ENCODE measurements at places on chromosomes 1 and 21.

- no peak for DNase-seq
These were observed 47.1 kb downstream of the CTH start for GRCh38 chr1:70458131-70458530.

- DNase-seq = no peak
These were observed 13.5 kb downstream of the LRRN2 start for GRCh38 chr1:204672069-204672468.

- DNase-seq = no peak
These were observed 144.1 kb downstream of the TNR start for GRCh38 chr1:175599212-175599705.

GRCh38 chr21:43971201-43971991, 40.7 kb upstream of the TRAPPC10 start:
- no peak for DNase-seq

DNA sequence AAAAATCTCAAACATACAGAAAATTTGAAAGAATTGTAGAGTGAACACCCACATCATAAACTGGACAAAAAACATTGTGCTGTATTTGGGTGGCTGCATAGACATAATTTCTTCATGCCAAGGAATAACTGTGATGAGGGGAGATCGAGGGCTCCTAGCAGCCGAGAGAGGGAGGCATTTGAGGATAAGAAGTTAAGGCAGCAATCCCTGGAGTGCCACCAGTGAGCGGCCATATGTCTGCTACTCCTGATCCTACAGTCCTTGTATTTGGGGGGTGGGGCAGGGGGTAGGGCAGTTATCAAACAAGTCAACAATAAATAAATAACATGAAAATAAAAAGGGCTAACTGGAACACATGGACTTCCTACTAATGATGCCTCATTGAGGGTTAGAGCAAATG, 54.5 kb downstream of the ATP5PO start:
- DNase-seq = no peak

DNA sequence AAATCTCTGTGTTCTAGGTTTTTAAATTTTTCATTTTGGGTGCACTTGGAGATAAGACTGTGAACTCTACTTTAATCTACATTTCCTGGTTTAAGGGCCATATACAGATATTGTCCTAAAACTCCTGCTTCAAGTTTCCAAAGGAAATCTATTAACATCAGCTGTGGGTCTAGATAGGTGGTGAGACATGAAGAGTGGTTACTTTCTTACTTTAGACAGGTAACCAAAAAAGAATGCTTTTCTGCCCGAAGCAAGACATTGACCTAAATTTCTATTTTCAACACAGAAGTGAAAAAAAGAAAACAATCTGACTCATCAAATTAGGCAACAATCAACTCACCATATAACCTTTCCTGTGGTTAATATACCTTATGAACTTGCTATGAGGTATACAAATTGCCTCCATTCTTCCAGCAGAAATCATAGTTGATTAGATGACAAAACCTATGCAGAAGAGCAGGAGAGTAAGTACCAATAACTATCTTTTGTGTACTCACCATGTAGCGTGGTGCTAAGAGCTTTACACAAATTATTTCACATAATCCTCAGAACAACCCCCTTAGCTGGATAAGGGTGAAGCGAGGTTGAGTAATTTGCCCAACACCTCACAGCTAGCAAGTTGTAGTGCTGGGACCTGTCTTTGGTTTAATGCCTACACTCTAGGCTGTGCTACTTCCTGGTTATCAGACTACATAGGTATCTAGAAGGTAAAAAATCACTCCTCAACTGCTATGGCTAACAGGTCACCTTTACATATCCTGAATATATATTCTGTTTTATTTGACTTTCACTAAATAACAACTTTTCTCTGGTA, 23.4 kb upstream of the PTPN14 start:
- DNase-seq = no peak

DNA sequence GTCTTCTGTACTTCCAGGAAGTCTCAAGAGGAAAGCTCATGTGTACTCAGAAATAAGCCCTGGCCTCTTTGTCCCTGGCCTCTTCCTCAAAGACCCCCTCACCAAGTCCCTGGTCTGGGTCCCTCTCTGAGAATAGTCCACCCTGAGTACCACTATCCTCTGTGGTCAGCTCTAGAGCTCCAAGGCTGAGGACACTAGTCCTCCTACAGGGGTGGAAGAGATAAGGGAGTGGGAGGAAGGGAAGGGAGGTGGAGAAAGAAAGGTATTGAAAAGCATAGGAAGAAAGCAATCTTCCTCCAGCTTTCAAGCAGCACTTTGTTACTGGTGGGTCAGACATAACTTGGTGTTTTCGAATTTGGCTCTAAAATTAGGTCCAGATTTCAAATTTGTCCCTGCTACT, 181.4 kb downstream of the NRIP1 start:
- DNase-seq = no peak

DNA sequence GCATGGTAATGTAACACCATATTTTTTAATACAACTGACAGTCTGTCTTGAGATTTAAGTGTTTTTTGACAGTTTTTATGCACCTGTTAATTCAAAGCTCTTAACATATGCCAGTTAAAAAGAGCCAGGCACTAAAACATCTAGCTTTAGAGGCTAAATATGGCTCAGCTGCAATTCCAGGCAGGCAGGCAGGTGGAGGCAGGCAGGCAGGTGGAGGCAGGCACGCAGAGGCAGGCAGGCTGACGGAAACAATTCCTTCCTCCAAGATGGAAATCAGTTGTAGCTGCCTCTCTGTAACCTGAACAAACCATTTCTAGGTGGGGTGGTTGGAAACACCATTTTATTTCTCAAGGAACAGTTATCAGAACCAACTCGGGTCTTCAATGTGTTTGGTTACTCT, 51.2 kb downstream of the GORAB start:
- no peak for DNase-seq

DNA sequence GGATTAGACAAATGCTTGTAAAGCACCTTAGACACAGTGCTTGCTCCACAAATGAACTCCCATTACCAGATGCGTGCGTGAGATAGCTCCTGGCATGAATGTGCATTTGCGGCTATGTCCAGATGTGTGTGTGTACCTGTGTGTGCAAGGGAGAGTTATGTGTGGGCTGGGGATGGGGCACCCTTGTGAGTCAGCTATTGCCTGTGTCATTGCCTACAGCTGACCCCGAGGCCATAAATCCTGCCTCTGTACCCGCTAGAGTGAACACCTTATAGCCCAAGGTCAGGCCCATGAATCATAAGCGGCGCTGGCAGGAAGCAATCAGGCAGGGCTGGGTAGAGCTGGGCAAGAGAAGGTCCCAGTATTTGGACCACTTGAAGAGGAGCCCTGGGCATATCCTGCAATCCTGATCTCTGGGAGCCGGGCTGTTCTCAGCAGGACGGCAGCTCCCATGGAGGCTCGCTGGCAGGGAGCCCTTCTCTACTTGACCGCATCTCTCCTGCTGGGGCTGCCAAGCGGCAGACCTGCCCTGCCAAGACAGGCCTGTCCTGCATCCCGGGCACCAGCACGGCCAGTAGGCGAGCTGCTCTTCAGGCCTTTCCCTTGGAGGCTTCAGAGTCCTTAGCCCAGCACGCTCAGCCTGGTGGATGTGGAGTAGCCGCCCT, 86.4 kb downstream of the TMEM53 start:
- no peak for DNase-seq

GRCh38 chr1:168963601-168964000, 142.9 kb upstream of the ATP1B1 start:
- no peak for DNase-seq

- DNase-seq = no peak
These were observed 11.1 kb upstream of the CD48 start for GRCh38 chr1:160722726-160723125.

GRCh38 chr1:72623299-72623708, 341.0 kb upstream of the NEGR1 start:
- DNase-seq = no peak

DNA sequence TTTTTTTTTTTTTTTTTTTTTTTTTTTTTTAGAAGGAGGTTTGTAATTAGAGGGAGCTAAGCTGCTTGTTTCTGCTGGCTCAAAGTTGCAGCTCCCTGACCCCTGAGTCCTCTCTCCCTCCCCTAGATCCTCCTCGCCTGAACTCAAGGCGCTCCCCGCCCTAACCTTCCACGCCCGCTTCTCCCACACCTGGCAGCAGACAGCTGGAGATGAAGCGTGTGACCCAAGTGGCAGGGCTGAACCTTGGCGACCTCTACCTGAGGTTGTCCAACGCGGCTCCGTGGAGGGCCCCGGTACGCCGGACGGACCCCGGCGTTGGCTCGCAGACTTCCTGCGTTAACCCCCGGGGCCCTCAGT, 795 bp downstream of the NGF start:
- no peak for DNase-seq

- no peak for DNase-seq
These were observed 16.7 kb upstream of the LYST start for GRCh38 chr1:235883261-235883927.

- DNase-seq = no peak
These were observed 47.9 kb upstream of the TSPAN2 start for GRCh38 chr1:115137191-115137590.

GRCh38 chr1:110003747-110004428, 19.3 kb downstream of the AHCYL1 start:
- DNase-seq = no peak

GRCh38 chr1:39654291-39654690, 14.8 kb upstream of the HEYL start:
- DNase-seq = no peak

- DNase-seq = no peak
These were observed 86.2 kb upstream of the IRF2BP2 start for GRCh38 chr1:234696148-234696576.

- no peak for DNase-seq
These were observed 102.3 kb downstream of the RPE65 start for GRCh38 chr1:68347415-68347814.

Measured in stimulated activated CD8-positive, alpha-beta memory T cell treated with anti-CD3 and anti-CD28 coated beads, Interleukin-7, amount 100 ng/mL, for 48 hours (primary cell).